ENCODE measurements at places on chromosomes 3 and 15. TPM values are rescaled to one million over a fixed set of nuclear protein-coding genes. Genes with fewer than 3 reads are reported as not detected.

The B3GNT5 gene
- 6.9 TPM for total RNA-seq

The MST1R gene
- 0.67 TPM for total RNA-seq

The FETUB gene
- not detected for total RNA-seq

GRCh38 chr3:37905346-37905745 lies 43.7 kb downstream of the CTDSPL start:
- H3K4me3 ChIP-seq: no peak overlapping the region
- peaks cover 5% of the 10 kb centered on the region for H3K27me3 ChIP-seq
- no peak overlapping the region for H3K27ac ChIP-seq
- DNase-seq: no peak

DNA sequence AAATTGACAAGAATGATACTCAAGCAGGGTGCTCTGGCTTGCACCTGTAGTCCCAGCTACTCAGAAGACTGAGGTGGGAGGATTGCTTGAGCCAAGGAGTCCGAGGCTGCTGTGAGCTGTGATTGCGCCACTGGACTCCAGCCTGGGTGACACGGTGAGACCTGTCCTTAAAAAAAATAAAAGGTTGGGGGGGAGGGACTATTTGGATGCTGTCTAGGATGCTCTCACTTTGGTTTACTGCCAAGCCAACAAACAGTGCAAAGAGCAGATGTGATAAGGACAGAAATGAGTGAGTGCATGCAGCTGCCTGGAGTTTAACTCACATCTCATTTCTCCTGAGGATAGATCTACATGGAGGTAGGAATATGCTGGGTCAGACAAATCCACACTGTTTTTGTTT lies 130.0 kb downstream of the FRMD4B start:
- H3K4me3 ChIP-seq: no peak overlapping the region
- H3K4me1 ChIP-seq: peaks cover 13% of the 10 kb centered on the region
- no peak overlapping the region for H3K27ac ChIP-seq
- peaks cover 5% of the 10 kb centered on the region for H3K36me3 ChIP-seq

The RGMA gene
- 5.7 TPM for total RNA-seq

GRCh38 chr3:33883538-33883950 lies 85.1 kb downstream of the PDCD6IP start:
- no peak overlapping the region for H3K27ac ChIP-seq
- no peaks in the 10 kb centered on the region for H3K36me3 ChIP-seq
- H3K27me3 ChIP-seq: peaks cover 9% of the 10 kb centered on the region
